ENCODE measurements at places on chromosomes 1 and 21.

GRCh38 chr1:190373705-190374336, 103.8 kb downstream of the BRINP3 start:
- DNase-seq, result no peak

DNA sequence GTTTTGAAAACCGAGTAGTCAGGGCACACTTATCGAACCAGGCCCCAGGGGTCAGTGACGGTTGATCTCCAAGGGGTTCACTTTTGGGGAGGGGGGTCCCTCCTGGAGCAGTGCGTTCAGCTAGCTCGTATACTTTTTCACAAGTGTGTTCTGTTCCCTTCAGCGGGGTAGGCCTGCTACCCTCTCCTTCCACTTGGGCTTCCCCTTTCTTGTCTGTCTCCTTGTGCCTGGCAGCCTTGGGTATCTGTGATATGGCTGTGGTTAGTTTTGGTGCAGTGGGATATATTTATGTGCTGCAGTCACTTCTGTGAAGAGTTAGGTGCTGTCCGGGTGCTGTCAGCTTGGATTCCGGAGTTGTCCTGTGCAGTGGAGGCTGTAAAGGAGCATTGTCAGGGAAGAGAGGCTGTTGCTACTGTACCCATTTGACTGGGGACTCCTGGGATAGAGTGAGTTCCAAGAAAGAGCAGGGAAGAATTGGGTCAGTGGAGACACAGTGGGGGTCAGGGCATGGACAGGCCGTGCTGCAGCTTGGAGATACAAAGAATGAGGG, 29.7 kb downstream of the ADARB1 start:
- no peak for DNase-seq

DNA sequence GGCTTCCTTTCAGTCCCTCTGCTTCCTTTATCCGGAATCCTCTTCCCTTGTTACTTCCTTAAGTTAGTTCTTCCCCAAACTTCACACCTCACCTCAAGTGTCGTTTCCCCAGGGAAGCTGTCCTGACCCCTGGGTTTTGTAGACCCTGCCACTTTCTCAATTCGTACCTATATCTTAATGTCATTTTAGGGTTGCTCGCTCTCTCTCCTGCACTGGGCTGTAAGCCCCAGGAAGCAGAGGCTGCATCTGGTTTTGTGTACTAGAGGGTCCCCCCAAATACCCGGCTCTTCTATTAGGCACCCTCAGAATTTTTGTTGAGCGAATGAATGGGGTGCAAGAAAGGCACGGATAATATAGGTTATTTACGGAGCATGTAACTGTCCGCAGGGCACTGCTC, 603 bp upstream of the OPRD1 start:
- DNase-seq, result no peak

DNA sequence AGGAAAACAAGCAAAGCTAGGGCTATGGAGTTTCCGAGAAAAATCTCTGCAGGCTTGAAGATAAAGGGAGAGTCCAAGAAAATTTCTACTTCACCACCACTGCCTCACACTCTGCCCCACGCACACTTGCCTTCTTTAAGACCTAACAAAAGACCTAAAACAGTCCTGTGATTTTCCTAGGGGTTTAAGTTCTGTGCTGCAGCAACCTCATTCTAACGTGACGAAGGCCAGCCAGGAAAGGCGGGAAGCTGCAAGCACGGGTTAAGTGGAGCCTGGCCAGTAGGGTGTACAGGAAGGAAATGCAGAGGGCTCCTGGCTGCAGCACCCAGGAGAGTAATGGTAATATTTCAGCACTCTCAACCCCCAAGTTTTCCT, 1.5 kb downstream of the SPATA6 start:
- DNase-seq, result no peak

DNA sequence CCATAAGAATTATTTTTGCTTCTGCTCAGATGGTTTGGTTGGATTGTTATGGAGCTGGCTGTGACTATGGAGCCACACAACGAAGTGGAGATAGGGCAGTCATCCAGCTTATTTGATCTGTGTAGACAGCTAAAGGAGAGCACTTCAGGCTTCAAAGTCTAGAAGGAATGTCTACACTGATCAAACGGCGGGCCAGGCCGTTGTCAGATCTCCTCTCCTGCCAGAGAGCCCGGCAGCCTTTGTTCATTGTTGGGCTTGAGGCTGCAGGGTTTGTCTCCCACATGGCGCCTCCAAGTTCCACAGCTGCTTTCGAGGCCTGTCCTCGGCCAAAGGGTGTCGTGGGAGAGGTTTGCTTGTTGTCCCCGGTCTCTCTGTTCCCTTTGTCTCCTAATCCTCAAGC, 2.8 kb upstream of the STMN1 start:
- no peak for DNase-seq

DNA sequence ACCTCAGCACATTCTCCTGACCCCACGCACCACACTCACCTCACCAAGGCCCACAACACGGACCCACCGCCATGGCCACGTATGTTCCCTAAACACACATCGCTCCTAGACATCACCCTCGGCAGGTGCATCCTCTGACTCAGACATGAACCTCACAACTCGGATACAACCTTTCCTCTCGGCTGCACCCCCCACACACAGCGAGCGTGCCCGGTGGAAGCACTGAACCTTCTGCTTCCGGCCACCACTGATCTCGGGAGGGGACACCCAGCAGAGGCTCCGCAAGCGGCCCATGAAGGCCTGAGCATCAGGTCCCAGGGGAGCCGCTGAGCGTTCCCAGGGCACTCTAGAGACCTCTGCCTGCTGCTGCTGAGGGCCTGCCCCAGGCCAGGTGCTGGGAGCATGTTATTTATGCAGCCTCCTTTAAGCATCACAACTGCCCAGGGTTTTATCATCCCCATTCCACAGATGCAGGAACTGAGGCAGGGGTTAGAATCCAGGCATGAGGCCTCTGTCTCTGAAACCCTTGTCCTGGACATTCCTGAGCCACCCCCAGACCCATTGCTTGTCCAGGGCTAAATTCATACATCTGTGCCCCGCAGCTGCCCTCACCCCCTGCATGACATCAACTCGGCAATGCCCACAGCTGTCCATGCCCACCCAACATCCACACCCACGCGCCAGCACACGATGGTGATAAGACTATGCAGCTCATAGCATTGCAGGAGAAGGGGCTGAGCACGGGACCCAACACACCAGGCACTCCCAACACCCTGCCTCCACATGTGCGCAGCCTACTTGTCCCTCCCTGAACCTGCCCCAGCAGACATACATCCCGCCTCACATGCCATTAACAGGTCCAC, 27.0 kb downstream of the SDC3 start:
- DNase-seq, result no peak

DNA sequence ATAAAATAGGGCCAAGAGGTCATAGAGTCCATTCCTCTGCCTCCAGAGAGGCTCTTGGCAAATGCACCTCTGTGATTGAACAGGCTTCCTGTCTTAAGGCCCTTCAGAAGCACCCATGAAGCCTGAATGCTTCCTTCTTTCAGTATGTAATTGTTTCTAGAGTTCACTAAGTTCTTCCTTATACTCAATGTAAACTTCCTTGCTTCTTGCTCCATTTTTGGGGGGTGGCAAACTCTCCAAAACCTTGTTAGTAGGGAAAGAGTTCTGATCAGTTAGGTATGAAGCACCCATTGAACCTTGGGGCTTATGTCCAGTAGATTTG, 102.3 kb upstream of the LPGAT1 start:
- no peak for DNase-seq

- DNase-seq, result no peak
These were observed 77.5 kb downstream of the PLPP3 start for GRCh38 chr1:56501888-56502287.

DNA sequence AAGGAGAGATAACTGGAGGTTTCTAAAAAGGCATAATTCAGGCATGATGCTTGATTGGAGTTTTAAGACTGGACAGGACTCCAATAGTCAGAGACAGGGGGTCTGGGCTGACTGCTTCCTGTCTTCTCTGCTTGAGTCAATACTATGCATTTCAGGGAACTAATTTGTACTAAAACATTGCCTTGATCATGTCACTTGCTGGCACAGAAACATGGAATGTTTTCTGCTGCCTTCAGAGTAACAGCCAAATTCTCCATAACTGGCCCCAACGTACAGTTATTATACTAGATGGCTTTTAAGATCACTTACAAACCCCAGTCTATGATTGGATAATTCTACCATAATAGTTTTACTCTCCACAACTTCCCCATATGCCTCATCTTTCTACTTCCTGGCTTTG, 247.0 kb downstream of the DNM3 start:
- DNase-seq, result no peak

DNA sequence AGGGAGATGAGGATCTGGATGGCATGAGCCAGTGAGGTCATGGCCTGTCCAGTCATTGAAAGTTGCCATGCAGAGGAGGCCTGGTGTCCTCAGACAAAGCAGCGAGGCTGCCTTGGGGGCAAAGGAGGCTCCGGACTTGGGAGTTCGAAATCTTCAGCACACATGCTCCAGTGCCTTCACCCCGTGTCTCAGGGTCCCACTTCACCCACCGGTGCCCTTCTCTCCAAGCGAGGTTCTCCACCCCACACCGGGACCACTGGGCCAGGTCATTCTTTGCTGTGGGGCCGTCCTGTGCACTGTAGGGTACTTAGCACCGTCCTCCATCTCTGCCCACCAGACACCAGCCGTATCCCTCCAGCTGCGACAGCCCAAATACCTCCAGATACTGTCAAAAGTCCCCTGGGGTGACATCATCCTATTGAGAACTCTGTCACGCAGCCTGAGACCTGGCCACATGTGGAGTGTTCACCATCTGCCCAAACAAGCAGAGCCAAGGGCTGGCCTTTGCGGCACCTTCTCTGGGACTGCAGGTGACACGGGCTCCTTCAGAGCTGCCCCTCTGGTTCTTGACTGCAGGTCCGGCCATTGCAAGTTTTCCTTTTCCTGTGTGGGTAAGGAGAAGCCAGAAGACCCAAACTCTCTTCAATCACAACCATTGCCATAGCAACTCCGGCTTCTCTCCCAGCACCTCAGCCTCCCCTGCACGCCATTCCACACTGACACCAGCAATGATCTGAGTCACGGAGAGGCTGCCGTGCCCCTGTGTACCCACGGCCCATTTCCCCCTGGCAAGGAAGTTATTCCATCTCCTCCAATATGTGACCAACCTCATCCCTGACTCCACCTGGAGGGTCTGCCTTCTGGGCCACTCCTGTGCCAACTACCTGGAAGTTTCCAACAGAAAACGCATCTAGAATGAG, 20.4 kb upstream of the PDE9A start:
- DNase-seq, result no peak

DNA sequence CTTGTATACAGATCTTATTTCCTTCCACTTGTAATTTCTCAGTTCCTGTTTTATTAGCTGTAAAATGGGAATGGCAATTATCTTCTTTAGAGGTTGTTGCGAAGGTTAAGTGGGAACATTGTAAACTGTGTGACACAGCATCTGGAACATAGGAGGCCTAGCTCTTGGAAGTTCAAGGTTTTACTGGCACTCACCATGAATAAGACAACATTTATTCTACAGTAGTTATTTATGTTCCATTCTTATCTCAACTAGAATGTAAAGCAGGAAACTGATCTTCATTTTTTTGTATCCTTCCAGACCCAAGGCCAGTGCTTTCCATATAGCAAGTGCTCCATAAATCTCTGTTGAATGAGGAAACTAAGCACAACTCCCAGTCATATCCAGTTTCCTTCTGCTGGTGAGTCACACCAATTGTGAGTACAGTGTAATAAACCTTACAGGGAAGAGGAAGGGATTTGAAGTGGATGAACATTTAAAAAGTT, 1.4 kb downstream of the BCL10 start:
- no peak for DNase-seq

DNA sequence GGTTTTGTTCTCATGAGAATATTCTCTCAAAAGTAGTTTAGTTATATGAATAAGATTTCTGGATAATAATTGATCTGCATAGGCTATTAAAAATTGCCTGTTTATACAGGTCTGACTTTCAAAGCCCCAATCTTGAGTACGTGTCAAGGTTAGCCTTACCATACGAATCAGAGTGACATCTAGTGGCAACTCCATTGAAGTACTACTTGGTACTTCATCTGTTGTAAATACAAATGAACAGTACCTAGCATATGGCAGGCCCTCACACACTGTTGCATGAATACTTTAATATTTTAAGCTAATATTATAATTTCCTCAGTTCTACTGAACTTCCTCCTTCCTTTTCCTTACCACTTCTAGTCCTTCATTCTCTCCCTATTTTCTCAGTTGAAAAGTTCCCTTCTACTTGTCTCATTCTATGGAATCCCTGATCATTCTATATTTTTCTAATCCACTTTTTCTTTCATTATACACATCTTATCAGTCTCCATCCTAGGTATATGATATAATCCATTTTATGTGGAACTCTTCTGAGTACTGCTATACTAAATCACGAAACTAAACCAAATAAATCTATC, 101.2 kb downstream of the AKT3 start:
- DNase-seq, result peak; percentile 50

GRCh38 chr21:31893851-31894415, 21.1 kb downstream of the HUNK start:
- DNase-seq, result no peak

DNA sequence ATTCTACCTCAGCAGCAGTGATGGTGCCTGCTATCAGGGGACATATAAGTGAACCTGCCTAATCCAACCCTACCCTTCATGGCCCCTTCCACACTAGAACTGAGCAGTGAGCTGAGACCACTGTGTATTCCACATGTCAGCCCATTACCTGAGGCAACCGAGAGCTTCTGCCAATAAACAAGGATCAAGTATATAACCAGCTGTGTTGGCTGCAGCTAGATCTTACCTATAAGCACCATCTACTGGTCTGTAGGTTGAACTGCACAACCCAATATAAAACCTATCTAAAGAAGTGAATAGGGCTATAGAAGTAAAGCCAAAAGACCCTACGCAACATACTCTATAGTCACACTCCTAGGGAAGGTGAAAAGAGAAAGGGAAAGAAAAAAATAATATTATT, 376.9 kb downstream of the HHIPL2 start:
- peak; percentile 44 for DNase-seq

GRCh38 chr1:216518844-216519627, 95.8 kb upstream of the USH2A start:
- DNase-seq, result no peak

DNA sequence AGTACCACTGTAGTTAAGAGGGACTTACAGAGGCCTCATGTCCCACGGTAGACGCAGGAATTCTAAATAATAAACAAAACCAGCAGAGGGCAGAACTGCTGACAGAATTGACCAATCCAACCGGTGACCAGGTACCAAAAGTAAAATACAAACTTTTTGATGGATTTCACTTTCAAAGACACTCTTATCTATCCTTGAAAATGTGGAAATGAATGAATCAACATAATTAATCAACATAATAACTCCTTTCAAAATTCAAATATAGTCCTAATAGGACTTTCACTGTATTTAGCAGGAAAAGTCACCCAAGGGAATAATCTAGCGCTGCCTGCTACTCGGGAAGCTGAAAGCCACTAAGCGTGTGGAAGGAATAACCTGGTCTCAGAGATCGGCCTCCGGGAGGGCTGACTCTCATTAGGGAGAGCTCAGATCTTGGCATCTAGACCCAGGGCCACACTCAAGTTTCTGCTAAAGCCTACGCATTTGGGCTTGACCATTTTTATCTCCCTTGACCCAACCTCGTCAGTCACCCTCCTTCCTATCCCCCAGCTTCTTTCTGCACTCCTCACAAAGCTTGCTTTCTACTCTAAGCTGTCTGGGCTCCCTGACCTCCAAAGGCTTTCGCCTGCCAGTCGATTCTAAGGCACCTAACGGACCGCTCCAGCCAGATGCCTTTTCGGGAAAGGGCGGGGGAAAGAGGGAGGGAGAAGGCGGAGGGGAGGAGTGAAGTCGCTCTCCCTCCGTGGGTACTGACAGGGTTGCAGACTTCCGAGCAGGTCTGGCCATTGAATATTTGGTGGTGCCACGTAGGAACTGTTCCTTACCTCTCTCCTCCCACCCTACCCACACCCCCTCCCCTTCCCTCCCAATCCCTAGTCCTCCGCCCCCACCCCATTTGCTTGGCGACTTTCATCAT, 1.6 kb downstream of the COL11A1 start:
- DNase-seq, result no peak

GRCh38 chr21:18831942-18832676, 428.5 kb upstream of the TMPRSS15 start:
- DNase-seq, result no peak
